Stomach (tissue), 19 donors: ENCODE measurements at places on chromosomes 6 and 20. TPM values are rescaled to one million over a fixed set of nuclear protein-coding genes. Genes with fewer than 3 reads are reported as not detected.

Gene FAM83C
- total RNA-seq: not detected

Gene TGM3
- not detected for total RNA-seq

Gene VAPB
- 9.8 TPM for total RNA-seq

DNA sequence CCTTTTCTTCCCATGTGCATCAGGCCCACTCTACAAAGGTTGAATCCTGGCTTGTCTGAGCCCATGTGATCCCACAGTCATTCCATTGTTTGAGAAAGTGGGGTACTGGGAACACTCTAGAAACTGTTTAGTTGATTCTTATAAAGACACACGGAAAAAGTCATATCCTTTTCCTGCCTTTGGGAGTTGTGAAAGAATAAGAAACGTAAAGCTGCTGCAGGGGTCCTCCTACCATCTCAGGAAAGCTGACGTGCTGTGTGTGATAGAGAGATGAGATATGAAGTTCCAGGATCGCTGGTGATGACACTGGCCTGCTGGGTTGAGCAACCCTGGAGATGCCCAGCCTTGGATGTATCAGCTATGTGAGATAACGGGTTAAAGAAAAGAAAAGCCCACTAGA, 21.3 kb upstream of the HLA-DRB5 start:
- no peak for DNase-seq

- no peak for DNase-seq
Observed at GRCh38 chr6:143058987-143059386, 1.7 kb upstream of the AIG1 start.

DNA sequence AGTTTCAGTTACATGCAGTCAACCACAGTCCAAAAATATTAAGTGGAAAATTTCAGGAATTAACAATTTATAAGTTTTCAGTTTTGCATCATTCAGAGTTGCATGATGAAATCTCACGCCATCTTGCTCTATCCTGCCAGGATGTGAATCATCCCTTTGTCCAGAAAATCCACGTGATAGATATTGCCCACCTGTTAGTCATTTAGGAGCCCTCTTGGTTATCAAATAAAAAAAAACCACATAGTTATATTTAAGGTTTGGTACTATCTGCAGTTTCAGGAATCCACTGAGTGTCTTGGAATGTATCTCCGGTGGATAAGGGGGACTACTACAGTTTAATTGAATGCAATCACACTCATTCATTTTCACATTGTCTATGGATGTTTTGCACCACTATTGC, 1249.0 kb upstream of the CITED2 start:
- DNase-seq: no peak

DNA sequence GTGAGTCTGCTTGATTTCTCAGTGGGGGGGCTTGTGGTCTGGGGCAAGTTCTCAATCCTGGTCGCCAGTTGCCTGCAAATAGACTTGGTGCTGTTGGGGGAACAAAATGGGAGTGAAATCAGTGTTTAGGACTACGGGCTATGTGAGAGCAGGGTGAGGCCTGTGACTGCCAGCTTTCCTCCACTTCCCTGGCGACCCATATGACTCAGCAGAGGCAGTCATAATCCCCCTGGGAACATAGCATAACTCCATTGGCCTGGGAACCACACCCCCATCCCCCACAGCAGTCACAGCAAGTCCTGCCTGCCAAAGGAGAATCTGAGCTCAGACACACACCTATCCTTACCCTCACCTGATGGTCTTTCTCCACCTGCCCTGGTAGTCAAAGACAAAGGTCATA, 387.9 kb downstream of the LMBRD1 start:
- no peak for DNase-seq

DNA sequence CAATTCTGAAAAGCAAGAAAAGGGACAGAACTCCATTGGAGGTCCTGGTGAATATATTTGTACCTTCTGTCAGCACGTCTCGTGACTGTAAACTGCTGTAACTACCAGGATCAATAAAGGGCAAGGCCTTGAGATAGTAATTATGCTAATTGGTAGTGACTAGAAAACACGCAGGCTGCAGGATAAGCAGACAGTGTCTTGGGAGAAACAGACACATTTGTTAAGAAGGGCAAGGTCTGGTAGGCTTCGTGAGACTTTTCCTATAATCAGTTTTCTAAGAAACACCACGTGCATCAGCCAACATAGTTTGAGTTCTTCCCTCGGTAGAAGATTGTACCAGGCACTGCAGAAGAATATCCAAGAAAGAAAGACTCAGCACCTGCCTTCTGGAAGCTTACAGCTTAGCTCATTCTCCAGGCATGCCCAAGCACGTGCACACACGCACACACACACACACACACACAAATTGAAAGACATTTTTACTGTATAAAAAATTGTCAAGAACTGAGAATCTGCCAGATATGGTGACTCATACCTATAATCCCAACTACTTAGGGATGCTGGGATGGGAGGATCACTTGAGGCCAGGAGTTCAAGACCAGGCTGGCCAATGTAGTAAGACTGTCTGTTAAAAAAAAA, 167.0 kb upstream of the SASH1 start:
- no peak for DNase-seq
